ENCODE measurements at places on chromosomes 3 and 15.
A peak's percentile ranks its signal among the peaks of the same experiment; 100 is the strongest.

DNA sequence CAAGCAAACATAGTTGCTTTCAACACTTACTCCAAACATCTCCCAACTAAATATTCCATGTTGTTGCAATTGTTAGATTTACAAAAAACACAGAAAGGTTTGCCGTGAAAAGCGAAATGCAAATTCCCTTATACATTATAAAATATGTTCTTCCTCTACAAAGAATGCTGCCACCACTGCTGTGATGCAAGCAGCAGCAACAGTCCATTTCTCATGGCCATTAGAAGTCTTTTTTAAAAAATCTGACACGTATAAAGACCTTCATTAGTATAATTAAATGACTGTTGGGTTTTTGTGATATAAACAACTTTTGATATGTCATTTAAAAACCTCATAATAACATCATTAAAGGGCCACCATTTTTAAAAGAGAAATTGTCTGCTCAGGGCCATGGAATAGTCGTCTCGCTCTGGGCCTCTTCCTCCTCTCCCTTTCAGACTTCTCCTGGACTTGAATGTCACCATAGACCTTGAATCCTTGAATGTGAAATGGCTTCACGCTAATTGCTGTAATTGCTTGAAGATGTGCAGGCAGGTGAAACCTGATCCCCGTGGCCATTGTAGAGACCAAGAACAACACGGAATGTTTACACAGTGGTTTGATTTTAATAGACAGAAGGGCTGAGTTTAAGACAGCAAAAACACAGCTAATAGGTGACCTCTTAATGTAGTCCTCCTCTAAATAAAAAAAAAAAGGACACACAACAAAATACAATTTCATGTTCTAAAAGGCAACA, 450.4 kb downstream of the FOXP1 start:
- no peak for DNase-seq

DNA sequence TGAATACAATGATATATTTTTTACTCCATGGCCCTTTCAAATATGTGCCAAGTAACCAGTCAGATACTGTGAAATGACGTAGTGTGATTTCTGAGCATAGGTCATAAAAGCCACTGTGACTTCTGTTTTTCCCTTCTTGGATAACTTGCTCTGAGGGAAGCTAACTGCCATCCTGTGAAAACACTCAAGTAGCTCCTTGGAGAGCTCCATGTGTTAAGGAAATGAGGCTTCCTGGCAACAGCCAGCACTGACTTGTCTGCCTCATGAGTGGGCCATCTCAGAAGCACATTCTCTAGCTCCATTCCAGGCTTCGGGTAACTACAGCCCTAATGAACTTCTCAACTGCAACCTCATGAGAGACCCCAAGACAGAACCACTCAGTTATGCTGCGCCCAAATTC, 9.5 kb upstream of the CCDC80 start:
- DNase-seq: no peak

DNA sequence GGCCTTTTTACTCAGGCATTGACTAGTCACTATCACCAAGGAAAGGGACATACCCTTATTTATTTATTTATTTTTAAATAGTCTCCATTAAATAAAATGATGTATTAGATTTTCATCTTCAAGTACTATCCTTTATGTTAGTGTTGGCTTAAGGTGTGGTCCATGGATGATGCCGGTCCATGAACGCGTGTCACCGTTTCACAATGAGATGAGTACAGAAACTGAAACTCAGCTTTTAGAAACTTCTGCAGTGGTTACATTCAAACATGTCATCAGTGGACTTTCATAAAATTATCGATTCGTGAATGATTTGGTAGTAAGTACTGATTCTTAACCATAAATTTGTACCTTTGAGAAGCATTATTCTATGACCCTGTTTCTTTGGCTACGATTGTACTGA, 166.6 kb downstream of the SATB1 start:
- no peak for DNase-seq

DNA sequence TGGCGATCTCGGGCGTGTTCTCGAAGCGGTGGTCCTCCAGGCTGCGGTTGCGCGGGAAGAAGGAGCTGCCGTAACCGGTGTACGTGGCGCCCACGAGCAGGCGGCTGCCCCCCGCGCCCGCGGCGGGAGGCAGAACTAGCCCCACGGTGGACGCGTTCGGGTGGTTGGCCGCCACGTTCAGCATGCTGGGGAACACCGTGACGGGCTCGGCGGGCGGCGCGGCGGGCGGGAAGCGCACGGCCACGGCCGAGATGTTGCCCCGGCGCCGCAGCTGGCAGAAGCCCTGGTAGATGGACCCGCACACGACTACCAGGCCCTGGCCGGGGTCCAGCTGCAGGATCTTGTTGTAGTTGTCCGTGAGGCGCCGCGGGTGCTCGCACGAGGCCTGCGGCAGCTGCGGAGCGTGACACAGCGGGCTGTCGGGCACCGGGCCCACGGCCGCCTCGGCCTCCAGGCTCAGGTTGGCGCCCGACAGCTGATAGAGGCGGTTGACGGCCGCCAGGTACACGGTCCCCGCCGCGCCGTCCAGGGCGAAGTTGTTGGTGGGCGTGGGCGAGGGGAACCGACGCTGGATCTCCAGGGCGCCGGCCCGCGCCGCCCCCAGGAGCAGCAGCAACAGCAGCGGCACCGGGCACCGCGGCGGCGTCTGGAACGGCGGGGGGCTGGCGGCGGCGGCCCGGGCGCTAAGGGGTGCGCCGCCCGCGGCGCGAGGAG, 397 bp downstream of the PLXND1 start:
- peak; percentile 64 for DNase-seq

DNA sequence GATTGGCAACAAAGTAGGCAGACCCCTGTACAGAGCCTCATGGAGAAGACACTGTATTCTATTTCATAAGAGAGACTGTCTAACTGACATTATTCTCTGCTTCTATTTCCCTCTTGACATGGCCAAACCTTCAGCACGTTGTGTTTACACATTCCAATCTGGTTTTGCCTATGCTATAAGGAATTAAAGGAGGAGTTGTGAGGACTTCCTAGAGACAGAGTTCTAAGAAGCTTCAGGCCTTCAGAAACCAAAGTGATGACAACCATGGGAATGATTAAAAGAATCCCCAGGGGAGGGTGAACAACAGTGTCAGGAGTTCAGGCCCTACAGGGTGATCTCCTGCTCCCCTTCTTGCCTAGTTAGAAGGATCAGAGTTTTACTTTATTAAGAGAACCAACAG, 44.9 kb upstream of the CAPN7 start:
- DNase-seq: no peak

Measured in adrenal gland (tissue), 19 donors.